ENCODE measurements at places on chromosomes 7 and 10.

GRCh38 chr7:43869867-43870240 is 537 bp upstream of the MRPS24 start:
- no peak for DNase-seq

GRCh38 chr7:98968621-98969020 is 90.3 kb downstream of the TRRAP start:
- no peak for DNase-seq

DNA sequence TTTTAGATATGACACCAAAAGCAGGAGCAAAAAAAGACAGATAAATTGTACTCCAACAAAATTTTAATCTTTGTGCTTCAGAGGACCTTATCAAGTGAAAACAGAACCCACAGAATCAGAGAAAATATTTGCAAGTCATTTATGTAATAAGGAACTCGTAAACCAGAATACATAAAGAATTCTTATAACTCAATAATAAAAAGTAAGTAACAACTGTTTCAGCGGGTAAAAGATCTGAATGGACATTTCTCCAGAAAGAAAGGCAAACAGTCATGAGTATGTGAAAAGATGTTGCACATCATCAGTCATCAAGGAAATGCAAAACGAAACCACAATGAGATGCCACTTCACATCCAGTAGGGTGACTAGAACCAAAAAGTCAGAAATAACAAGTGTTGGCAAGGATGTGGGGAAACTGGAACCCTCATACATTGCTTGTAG is 167.7 kb upstream of the KCTD7 start:
- no peak for DNase-seq

DNA sequence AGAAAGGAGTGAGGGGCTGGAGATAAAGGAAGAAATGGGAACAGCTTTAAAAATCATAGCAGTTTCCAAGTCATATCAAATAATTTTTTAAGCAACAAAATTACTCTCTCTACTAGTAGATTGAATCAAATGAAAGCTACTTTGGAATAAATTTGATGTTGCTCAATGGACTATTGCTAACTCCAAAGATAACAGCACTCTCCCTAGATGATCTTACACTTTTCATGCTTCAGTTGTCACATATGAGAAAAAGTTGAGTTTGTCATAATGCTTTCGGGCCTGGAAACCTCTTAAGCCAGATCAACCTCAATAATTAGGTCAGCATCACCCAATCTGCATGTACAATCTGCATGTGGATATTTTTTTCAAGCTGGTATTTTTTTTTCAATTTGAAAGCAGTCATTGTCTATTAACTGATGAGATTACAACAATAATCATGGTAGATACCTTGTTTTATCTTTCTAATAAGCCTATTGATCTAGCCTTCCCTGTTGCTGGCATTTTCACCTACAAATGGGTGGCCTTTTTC is 31.3 kb downstream of the LIPJ start:
- DNase-seq = no peak

DNA sequence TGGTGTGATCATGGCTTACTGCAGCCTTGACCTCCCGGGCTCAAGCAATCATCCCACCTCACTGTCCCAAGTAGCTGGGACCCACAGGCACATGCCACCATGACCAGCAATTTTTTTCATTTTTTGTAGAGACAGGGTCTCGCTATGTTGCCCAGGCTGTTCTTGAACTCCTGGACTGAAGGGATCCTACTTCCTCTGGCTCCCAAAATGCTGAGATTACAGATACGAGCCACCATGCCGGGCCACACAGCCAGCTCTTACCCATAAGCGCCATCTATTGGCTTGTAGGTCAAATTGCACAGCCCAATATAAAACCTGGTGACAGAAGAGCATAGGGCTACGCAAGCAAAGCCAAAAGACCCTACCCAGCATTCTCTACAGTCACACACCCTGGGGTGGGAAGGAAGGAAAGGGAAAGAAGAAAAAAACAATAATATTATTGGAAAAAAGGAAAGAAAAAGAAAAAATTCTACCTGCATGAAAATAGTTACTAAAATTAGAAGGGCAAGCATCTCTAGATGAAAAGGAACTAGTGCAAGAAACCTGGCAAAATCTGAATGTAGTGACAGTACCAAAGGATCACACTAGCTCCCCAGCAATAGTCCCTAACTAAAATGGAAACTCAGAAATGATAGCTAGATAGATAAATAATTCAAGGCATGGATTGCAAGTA is 29.4 kb upstream of the AMPH start:
- no peak for DNase-seq

DNA sequence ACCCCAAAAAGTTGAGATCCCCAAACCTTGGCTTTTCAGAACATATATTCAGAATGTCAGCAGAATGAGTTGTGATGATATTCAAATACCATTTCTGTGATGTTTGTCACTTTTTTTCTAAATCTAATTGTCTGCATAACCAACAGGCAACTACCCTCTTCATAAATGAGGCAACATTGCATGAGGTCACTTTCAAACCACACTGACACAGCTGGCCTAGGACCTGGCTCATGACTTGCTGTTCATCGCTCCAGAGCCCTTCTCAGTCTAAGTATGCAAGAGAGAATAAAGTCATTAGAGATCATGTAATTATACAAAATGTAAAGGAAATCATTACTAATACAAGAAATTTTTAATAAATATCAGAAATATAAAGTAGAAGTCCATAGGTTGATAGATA is 681.9 kb downstream of the GRM8 start:
- DNase-seq = no peak

- no peak for DNase-seq
These were observed 152.7 kb downstream of the SKIDA1 start for GRCh38 chr10:21372651-21373410.

DNA sequence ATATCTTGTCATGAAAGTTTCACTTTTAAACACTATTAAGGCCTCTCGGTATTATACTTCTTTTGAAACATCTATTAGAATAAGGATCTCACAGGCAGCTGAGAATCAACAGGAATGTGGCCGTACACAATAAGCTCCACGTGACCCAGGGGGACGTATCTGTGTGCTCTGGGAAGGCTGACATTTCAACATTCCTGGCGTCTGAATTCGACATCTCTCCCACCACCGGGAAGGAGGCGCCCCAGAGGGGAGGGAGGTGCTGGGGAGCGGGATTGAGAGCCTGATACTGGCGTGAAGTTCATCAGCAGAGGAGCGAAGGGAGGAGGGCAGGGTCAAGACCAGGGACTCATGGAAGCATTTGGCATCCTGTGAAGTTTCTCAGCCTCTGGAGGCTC is 401.3 kb downstream of the DNAJB6 start:
- DNase-seq = no peak

- DNase-seq = no peak
These were observed 33.3 kb upstream of the GARS1 start for GRCh38 chr7:30561389-30561788.

DNA sequence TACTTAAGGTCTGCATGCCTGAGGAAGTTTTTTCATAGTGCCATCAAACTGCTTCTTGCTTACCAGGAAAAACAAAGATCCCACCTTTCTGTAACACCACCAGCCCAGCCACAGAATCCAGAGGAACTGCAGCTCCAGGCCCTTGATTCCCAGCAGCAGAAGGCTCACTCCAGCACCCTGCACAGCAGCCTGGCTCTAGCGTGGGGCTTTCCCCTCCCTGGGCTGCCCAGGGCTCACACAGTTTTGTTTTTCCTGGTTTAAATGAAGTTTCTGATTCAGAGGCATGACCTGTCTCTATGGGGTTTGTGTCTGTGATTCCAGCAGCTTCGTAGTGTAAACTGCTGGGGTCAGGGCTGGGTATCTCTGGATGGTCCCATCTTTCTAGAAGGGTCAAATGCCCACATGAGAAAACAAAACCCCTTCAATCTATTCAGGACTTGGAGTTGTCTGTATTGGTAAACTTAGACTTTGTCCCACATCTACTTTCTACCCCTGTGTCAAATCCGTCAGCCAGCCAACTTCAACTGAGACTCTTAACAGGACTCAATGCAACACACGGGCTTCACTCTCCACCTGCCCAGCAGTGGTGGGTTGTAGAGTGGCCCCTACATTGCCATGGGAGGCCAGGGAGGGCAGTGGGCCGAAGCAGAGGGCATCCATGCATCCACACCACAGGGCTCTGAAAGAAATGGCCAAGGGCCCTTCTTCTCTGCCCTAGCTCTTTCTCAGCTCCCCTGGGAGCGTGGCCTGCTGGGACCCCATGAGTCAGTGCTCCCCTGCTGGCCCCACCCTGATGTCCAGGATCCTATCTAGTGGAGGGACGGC is 73.6 kb downstream of the ATXN7L1 start:
- DNase-seq = no peak

- DNase-seq = no peak
These were observed 76.6 kb upstream of the PPIF start for GRCh38 chr10:79270466-79271246.

DNA sequence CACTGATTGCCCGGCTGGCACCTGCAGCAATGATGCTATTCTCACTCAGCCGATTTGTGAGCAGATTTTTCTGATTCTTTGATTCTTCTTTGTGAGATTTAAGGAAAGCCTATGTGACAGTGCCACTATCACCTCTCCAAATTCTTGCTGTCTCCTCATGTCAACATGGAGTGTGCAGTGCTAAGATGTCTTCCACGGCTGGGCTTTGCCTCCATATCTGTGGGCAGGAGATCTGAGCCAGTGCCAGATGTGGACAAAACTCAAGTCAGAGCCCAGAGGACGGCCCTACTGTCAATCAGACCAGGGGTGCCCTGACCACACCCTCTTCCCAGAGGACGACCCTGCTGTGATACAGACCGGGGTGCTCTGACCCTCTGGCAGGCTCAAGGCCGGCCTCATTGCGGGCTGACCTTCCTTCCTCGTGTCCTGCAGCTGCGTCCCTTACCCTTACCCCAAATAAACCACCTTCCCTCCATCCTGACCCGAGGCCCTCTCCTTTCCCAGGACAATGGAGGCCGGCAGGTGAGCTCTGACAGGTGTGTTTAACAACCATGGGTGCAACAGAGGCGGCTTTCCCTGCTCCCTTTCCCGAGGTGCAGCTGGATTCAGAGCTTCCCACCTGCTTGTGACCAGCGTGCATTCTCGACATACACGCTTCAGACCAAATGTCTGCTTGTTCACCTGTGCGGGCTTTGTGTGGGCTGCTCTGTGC is 221.4 kb downstream of the ADARB2 start:
- DNase-seq = no peak

DNA sequence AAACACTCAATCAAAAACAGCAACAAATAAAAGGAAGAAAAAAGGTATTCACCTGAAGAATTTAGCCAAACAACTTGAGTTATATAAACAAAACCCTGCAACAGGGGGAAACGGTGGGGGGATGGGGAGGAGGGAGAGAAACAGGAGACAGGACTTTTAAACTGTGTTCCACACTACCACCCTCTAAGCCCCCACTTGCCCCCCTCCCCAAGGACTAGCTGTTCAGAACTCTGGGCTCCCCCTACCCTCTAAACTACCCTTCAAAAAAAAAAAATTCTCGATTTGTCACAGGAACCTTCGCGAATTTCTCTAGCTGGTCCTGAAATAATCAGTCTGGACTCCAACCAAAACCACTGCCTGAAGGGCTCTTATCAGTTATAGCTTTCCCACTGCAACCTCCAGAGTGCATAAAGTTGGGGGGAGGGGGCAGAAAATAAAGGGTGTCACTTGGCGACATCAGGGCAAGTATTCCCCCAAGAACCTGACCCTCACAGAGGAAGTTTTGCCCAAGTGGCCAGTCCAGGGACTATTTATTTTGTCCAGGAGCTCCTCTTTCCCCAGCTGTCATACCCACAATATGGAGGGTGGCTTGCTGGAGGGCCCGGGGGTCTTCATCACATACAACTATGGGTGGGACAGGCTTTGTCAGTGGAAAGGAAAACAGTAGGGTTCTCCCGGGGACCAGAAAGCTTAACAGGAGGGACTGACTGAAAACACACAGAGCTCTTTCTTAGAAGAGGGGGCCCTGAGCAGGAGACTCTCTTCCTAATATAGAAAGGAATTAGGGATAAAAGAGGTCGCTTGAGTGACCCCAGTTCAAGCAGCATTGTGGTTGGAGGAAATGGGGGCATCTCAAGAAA is 1.3 kb downstream of the UBE2H start:
- DNase-seq = no peak

DNA sequence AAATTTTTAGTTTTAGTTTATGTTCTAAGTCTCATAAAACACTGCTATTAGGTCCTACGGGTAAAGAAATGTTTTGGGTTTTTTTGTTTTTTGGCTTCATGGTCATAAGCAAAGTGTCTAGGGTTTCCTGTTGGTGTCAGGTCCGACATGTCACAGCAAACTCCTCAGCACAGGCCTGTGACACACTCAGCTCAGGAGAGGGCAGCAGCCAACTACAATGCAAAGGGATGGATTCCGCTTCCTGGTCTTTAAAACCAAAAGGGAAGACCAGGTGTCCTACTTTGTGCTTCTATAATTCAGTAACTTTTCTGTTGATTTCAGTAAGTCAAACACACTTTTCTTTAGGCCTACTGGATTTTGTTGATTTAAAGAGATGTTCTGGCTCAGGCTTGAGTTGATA is 83.8 kb upstream of the MACROH2A2 start:
- no peak for DNase-seq

DNA sequence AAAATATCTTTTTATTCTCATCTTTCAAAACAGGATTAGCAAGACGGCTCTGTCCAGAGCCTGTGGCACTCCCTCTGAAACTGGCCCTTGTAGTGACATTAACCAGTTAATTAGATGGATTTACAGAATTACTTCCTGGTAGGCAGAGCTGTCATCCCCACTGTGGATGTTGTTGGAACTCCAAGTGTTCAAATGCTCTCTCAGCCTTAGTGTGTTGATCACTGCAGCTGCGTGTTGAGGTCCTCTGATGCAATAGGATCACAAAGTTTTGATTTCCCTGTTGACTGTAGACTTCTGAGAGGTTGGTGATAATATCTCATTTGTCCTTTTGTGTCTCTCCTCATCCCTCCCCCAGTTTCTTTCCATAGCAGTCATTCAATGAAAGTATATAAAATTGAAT is 117.3 kb upstream of the CDK6 start:
- no peak for DNase-seq

- DNase-seq = no peak
These were observed 758.6 kb upstream of the ZWINT start for GRCh38 chr10:57119684-57120083.

DNA sequence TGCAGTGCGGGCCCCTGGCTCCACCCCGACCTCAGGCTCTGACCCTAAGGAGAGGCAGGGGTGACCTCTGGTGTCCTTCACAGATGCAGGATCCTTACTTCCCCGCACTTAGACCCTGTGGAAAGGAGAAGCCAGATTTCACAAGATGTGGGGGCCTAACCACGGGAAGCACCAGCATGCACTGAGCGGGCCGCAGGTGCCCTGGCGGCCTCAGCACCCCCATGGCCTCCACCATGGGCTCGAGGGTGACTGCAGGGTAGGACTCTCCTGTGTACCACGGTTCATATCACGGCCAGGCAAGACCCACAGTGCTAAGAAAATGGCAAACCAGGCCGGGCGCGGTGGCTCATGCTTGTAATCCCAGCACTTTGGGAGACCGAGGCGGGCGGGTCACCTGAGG is 410.0 kb upstream of the FOXK1 start:
- DNase-seq = no peak

DNA sequence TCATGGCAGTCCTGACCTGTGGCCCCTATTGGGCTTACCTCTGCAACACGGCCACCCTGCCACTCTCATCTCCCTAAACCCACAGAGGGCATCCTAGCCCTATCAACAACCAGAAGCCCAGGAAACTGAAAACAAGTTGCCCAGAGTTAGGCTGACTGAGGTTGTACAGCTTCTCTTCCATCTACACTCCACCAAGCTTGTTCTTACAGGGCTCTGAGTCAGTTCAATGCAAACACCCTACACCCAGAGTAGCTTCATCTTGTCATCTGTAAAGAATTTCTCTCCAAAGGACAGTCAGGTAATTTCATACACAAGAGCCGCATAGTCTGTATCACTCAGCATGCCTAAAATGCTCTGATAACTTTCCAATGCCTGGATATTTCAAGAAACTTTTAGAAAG is 175.4 kb downstream of the ARID5B start:
- DNase-seq = no peak

GRCh38 chr7:42107484-42108240 is 129.3 kb downstream of the GLI3 start:
- DNase-seq = no peak
